RWPE1 (cell line): ENCODE measurements at places on chromosomes 2 and 18.

GRCh38 chr2:48471048-48471474, 58.9 kb upstream of the STON1 start:
- DNase-seq = peak; percentile 38

DNA sequence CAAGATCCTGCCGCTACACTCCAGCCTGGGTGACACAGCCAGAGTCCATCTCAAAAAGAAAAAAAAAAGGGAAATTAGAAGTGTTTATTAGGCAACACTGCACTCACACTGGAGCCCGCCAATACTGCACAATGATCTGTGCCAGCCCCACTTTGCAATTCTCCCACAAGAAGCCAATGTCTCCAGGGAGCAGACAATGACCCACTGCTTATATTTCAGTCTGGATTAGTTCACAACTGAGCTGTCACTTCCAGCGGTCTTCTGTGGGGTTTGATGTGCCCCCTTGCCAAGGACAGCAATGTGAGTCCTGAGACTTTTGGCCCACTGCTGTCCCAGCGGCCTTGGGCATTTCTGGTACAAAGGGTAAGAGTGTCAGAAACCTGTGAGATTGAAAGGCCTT, 85.6 kb upstream of the PPM1B start:
- no peak for DNase-seq

DNA sequence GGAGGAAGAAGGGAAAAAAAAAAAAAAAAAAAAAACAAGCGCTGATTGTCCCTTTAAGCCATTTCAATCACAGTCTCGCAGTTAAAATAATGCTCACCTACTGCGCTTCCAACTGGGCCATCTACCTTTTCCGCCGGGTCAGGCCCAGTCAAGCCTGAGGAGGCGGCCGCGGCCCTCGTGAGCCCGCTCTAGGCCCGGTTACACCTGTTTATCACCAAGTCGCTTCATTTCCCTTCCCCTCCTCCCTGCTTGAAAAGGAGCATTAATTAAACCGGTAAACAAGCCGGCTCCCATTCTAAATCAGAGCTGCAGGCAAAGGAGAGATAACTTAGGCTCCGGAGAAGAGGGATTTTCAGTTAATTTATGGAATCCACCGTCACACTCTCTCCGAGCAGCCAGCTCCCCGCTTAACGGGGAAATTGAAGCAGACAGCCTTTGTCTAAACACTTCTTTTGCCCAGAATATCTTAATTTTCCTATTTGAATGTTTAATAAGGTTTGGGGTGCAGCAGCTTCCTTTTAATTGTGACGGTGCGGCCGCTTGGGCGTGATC, 140.1 kb upstream of the SIX3 start:
- no peak for DNase-seq

DNA sequence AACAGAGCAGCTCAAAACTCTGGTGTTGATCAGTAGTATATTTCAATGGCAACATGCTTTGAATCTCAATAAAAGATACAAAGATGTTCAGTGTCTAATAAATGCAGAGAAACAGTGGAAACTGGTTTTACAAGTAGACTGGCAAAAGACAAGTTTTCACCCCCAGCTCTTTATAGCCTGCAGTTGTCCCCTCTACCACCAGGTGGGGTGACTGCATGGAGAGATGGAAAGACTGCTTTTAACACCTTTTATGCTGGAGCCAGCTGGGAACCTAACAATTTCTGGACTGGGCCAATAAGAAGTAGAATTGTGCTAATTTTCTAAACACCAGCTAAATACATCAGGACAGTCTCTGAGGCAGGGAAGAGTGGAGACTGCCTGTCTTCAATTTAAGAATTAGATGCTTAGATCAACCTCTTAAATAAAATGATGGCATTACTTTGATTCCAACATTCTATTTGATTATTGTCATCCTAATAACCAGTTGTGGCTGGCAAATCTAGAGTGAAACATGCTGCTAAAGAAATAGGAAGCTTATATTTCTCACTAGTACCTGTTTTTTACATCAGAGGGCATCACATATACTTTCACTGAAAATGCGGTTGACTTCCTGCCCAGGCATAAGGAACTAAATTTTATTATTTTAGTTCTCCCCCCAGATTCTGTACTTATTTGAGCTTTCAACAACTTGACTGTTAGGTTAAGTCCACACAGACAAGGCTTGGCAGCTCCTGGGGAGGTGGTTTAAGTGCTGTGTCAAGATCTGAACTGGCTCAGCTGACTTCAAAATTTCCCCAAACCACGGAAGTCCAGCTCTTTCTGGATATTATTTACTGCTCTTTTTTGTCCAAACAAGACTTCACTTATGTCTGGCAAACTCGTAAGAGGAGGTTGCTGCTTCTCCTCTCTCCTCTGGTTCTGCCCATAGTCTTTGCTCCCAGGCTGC, 140.5 kb downstream of the TPGS2 start:
- DNase-seq = peak; percentile 67

DNA sequence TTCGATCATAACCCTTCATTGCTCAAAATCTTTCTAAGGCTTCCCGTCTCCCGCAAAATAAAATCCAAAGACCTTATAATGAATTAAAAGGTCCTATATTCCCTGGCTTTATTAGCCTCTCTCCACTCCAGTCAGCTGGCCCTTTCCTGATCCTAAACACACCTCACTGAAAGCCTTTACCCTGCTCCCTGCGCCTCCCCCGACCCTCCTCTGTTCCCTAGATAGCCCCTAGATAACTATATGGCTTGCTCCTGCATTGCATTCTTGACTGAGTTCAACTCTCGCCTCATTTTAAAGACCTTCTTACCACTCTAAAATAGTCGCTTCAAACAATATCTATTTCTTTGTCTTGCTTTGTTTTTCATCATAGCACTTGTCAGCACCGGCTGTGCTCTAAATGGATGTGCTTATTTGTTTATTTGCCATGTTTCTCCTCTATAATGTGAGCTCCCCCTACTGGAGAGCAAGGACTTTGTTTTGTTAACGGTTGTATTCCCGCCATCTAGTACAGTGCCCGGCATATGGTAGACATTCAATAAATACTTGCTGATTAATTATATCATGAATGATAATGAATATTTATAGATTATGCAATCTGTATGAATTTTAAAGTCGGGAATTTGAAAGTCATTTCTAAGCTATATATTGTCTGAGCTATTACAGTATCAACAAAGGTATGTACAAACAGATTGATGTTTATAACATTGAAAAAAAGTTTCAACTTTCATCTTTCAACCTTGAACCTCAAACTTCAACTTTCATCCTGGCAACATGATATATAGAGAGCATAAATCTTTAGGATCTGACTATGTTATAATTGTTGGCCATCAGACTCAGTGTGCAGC, 32.4 kb upstream of the VIT start:
- DNase-seq = peak; percentile 44

- DNase-seq = no peak
Observed at GRCh38 chr2:219720956-219721355, 93.5 kb downstream of the SLC4A3 start.

- DNase-seq = no peak
Observed at GRCh38 chr2:127174640-127175039, 45.5 kb downstream of the CYP27C1 start.
